ENCODE measurements at places on chromosomes 12 and 14.

- no peak for DNase-seq
These were observed 823 bp upstream of the TSPAN11 start for GRCh38 chr12:30925607-30926242.

- DNase-seq: no peak
These were observed 41.5 kb upstream of the FBXO21 start for GRCh38 chr12:117231750-117232149.

DNA sequence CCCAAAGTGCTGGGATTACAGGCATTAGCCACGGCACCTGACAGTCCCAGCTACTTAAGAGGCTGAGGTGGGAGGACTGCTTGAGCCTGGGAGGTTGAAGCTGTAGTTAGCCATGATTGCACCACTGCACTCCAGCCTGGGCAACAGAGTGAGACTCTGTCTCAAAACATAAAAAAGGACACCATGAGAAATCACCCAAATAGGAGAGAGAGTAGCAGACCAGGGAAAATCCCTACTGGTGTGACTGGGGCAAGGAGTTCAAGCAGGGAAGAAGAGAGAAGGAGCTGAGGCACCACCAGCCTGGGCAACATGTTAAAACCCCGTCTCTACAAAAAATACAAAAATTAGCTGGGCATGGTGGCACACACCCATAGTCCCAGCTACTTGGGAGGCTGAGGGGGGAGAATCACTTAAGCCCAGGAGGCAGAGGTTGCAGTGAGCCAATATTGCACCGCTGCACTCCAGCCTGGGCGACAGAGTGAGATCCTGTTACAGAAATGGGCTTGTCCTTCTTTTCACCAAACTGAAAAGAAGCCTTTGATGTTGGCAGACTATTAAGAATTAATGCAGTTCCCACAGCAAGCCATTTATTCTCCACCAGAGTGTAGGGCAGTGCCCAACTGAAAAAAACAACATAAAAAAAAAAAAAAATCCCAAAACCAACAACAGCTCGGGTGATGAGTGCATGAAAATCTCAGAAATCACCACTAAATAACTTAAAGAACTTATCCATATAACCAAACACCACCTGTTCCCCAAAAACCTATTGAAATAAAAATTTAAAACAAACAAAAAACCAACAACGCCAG, 4.5 kb upstream of the SRSF9 start:
- no peak for DNase-seq

- no peak for DNase-seq
These were observed 251.4 kb downstream of the RGS6 start for GRCh38 chr14:72183631-72184030.

- no peak for DNase-seq
These were observed 48.5 kb downstream of the FGD6 start for GRCh38 chr12:95168746-95169145.

GRCh38 chr12:2083561-2083960, 30.8 kb downstream of the CACNA1C start:
- DNase-seq: no peak

- no peak for DNase-seq
These were observed 94.7 kb downstream of the ANO6 start for GRCh38 chr12:45310627-45310968.

DNA sequence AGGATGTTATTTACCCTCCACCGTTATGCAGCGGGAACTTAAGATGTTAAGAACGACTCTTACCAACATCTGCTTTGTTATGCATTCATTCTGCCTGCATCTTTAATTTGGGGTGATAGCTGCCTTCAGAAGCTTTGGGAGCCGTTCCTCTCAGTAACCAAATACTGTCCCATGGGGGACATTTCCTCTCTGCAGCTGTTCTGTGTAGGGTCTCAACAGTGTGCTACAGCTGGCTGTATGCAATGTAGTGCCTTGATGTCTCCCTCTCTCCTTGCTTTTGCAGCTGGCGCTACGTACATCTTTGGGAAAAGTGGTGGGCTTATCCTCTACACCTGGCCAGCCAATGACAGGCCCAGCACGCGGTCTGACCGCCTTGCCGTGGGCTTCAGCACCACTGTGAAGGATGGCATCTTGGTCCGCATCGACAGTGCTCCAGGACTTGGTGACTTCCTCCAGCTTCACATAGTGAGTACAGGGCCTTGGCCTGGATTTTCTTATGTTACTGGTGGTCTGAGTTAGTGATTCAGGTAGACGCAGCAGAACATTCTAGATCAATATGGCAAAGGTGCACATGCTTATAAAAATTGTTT, 744.3 kb downstream of the DIO2 start:
- DNase-seq: no peak

- DNase-seq: peak; percentile 85
These were observed 53.5 kb downstream of the PHLDA1 start for GRCh38 chr12:75977952-75978671.

GRCh38 chr12:105814283-105814682, 324.5 kb downstream of the NUAK1 start:
- no peak for DNase-seq

- DNase-seq: no peak
These were observed 145.4 kb upstream of the ABCD2 start for GRCh38 chr12:39764944-39765560.

DNA sequence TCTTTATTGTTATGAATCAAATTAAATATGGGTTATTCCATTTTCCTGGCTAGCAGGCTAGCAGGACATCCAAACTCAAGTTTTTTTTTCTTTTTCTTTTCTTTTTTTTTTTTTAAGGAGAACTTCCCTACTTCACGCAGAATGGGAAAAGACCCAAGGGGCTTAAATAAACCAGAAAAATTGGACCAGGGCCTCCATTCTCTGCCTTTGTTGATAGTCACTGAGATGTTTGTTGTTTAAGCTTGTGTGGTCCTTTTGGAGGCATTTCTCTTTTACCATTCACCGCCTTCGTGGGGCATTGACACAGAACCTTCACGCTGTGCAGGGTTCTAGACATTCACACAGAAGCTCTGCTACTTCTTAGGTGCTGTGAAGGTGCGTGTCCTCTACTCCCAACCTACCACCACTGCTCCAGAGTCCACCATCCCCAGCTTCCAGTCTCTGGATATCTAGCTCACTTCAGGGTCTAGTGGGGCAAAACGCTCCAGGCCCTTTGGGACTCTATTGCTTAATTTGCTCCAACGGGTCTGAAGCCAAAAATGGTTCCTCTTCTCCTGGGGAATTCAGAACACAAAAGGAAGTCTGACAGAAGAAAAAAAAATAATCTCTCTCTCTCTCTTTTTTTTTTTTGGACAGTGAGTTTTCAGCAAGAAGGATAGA, 301.3 kb downstream of the AEBP2 start:
- DNase-seq: no peak

DNA sequence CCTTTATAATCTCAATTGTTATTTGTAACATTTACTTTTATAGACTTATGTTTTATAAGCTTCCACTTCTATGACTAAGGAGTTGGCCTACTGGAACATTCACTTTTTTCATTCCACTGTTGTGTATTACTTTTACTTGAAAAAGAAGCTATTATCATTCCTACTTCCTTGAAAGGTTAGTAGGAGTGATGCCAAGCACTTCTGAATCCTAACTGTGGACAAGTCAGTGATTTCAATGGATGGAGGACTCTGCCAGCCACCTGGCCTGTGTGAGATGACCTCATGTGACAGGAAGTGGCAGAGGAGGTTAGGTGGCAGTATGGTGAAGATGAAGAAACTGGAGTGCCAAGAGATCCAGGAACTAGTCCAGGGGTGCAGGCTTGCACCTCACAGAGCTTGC, 46.0 kb downstream of the TECPR2 start:
- DNase-seq: no peak

DNA sequence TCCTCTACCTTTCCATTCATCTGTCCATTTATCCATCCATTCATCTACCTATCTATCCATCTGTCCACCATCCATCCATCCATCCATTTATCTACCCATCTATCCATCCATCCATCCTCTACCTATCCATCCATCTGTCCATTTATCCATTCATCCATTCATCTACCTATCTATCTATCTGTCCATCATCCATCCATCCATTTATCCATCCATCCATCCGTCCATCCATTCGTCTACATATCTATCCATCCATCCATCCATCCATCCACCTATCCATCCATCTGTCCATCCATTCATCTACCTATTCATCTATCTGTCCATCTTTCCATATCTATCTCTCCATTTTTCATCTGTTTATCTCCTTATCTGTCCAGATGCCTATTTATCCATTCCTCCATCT, 21.0 kb downstream of the CABP1 start:
- no peak for DNase-seq

- no peak for DNase-seq
These were observed 162.4 kb downstream of the AKAP6 start for GRCh38 chr14:32491416-32492016.

DNA sequence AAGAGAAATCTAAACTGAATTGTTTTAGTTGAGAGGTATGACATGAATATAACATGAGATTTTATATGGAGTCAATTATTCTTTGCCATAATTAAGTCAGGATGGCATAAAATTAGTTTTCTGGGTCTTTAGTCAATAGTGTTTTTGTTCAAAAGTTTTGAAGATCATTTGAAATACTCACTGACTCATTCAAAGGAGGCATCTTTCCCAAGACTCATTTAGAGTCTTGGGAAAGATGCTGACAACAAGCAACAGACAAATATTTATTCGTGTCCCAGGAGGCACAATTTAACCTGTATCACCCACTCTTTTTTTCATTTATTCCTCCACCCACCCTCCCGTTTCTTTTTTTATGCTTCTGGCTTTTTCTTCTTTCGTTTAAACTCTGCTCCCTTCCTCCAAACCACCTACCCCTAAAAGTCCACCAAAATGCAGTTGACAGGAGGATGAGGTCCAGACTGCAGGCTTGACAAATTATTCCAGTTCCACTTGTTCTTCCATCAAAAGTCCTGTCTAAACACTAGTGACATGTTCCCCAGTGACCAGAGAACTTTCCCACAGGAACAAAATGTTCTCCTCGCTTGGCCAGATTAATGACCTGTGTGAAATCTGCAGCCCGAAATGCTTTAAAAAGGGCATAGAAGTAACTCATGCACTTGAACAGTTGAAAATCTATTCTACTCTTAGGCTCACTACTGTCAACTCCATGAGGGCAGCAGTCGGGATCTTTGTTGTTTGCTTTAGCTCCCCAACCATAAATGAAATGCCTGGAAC, 43.3 kb upstream of the CSRP2 start:
- no peak for DNase-seq

GRCh38 chr14:95253039-95253630, 66.6 kb downstream of the CLMN start:
- no peak for DNase-seq

GRCh38 chr14:85233756-85234155, 296.2 kb upstream of the FLRT2 start:
- DNase-seq: no peak

DNA sequence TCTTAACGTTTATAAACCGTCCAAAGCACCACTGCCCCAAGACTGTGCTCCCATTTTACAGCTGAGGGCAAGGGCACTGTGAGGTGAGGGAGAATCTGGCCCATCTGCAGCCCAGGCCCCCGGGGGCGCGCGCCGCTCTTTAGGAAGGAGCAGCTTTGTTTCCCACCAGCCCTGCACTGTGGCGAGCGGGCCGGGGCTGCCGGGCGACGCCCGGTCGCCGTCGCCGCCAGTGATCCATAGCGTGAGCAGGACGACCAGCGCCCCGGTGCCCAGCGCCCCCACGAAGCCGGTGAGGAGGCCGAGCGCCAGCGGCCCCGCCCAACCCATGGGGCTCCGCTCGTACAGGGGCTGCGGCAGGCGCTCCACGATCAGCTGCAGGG, 34.6 kb downstream of the FIGNL2 start:
- no peak for DNase-seq

DNA sequence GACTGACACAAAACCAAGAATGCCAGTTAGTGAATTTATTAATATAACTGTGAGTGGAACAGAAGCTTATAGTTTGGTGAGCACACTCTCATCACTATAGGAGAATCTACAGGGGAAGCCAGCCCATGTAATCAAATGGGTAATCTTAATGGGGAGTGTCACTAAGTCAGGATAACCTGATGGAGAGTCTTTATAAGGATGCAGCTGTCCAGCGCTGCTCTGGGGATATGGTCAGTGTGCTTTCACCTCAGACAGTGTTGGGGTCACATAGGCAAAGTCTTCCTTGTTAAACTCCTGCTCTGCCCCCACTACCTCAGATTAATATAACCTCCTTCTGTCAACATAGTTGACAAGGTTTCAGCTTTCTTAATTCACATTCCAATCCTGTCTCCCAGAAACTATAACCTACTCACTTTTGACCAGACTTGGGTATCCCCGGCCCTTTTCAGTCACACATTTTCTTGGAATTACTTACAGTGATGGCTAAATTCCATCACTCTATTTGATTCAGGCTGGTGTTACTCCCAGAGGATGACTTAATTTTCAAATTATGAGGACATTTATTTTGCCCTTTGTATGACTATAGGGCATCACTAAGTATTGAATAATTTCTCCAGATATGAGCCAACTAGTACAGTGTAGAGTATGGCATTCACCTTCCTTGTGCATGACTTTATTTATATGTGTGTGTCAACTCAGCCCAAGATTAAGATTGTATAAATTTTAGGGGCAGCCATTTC, 13.2 kb downstream of the STK38L start:
- DNase-seq: no peak

GRCh38 chr12:21865846-21866245, 75.4 kb downstream of the ABCC9 start:
- no peak for DNase-seq

GRCh38 chr12:13680916-13681315, 300.5 kb downstream of the GRIN2B start:
- no peak for DNase-seq

DNA sequence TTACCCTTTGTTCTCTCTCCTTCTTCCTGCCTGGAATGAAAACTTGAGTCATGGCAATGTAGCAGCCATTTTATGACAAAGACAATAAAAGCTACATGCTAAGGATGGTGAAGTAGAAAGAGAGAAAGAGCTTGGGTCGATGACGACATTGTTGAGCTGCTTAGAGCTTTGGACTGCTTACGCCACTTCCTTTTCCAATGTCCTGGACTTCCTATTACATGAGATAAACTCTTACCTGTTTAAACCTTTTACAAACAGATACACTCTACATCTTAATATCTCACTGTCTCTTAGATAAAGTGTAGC, 70.1 kb downstream of the PEBP1 start:
- no peak for DNase-seq

GRCh38 chr12:41419131-41419893, 231.2 kb downstream of the PDZRN4 start:
- no peak for DNase-seq

DNA sequence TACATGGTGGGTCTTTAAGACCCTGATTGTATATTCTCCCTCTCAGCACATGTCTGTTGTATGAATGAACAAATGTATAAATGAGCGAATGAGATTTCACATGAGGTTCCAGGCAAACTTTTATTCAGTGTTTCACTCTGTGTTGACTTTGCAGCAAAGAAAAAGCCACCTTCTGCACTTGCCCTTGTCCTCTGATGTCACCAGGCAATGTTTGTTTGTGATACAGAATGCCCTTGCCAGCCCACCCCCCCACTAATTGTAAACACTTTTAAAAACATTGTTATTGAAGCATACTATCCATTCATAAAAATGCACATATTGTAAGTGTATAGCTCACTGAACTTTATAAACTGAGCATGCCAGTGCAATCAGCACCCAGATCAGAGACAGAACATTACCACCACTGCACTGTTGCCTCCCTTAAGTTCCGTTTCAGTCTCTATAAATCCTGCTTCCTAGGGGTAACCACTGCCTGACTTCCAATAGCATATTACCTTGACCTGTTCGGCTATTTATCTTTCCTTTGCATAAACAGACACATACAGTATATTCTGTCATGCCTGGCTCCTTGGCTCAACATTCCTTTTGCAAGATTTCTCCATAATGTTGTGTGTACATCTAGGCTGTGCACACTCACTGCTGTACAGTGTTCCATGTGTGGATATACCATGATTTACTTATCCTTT, 11.3 kb upstream of the LTA4H start:
- DNase-seq: no peak

GRCh38 chr12:31387466-31387865, 61.5 kb upstream of the SINHCAF start:
- DNase-seq: no peak
